ENCODE measurements at places on chromosomes 1 and 21. TPM values are rescaled to one million over a fixed set of nuclear protein-coding genes. Genes with fewer than 3 reads are reported as not detected.

IKBKE gene
- total RNA-seq: 15.8 TPM

DNA sequence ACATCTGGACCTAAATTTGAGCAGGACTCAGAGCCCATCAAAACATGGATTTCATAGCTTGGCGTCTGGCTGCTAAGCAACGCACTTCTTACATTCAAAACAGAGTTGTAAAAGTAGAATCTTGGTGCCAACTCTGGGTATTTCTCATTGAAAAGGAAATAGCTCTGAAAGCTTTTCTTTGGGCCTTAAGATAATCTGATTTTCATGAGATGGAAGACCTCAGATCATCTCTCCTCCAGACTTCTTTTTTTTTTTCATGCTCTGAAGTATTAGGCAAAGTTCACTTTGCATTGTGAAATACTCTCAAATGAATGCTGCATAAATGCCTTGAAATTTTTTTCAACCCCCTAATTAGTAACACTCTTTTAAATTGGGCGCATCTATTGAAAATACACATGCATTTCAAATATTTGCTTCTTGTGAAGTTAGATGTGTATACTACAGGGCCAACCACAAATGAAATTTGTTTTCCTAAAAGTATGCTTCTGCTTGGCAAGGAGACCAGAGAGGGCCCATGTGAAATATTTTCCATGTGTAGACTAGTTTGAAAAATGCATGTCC, 4.2 kb downstream of the ADAMTS5 start:
- H3K27ac ChIP-seq: no peak overlapping the region
- H3K4me1 ChIP-seq: peaks cover 6% of the 10 kb centered on the region
- DNase-seq: peak; percentile 60
- no peak overlapping the region for H3K4me3 ChIP-seq
- H3K36me3 ChIP-seq: no peaks in the 10 kb centered on the region
- H3K27me3 ChIP-seq: peaks cover 3% of the 10 kb centered on the region

SMIM1 gene
- total RNA-seq: 8.0 TPM

TFF2 gene
- total RNA-seq: not detected

DNA sequence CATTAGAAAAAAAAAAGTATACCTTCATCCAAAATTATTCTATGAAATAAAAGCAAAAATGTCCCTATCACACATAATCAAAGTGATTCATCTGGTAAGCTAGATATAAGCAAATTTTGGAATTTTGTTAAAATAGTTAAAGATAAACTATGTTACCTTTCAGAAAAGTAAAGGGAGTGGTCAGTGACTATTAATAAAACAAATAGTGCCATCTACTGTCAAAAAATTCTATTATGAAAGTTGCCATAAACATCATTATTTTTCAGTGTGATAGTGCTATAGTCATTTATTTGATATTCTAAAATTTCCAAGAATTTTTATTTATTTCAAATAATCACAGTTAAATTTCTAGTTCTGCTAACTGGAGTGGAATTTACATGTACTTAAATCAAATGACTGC, 803.7 kb downstream of the KCNT2 start:
- DNase-seq: no peak
- H3K27me3 ChIP-seq: no peaks in the 10 kb centered on the region
- no peak overlapping the region for H3K4me3 ChIP-seq
- H3K4me1 ChIP-seq: no peaks in the 10 kb centered on the region

- H3K4me3 ChIP-seq: no peak overlapping the region
- DNase-seq: no peak
- H3K36me3 ChIP-seq: no peaks in the 10 kb centered on the region
Observed at GRCh38 chr21:28152732-28153131, 839.9 kb downstream of the LTN1 start.

PLD5 gene
- 0.43 TPM for total RNA-seq

TMEM125 gene
- total RNA-seq: 228 TPM

ZBTB17 gene
- total RNA-seq: 28.0 TPM

- H3K27me3 ChIP-seq: no peaks in the 10 kb centered on the region
- H3K27ac ChIP-seq: peak overlapping the region; percentile 15
- no peak for DNase-seq
- no peak overlapping the region for H3K4me3 ChIP-seq
Observed at GRCh38 chr21:45470087-45470515, 65.1 kb downstream of the COL18A1 start.

DNA sequence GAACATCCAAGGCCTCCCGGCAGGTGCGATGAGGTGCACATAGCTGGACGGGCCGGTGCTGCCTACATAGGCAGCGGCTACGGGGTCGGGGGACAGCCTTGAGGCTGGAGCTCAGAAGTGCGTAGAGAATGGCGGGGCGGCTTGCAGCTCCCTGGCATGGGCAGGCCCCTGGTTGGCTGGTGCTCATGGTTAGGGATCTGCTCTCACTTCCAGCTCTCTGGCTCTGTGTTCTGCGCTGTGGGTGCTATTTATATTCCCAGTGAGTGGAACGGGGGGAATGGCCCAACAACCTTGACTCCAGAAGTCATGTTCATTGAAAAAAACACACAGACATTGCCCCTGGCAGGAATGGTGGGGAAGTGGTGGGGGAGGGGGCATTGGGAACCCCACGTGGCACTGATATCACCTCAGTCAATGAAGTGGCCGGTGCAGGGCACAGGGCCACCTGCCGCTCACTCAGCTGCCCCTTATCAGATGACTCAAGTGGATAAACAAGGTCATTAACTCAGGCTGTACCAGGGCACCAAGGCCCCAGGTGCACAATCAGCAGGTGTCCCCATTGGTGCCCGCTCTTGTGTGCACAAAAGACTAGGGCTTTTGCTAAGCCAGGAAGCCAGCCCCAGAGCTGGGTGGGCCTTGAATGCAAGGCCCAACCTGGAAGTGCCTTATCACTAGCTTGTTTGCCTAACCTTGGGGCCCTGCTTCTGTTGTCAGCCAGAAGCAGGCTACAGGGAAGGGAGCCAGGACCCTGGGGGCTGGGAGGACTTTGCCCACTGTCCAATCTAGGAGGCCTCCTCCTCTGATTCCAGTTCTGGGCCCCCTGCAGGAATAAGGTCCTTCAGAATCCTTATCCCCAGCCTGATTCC, at the start of gene NR0B2:
Gene NR0B2 (minus strand): TSS at position 222 of the 866 bp plus-strand sequence. CDS start 35 bp downstream, at position 187.
- H3K27me3 ChIP-seq: no peaks in the 10 kb centered on the region
- peaks cover 6% of the 10 kb centered on the region for H3K4me1 ChIP-seq
- peak; percentile 55 for DNase-seq
- H3K27ac ChIP-seq: peak within 1 kb of the TSS; percentile 83
- peak within 1 kb of the TSS; percentile 34 for H3K4me3 ChIP-seq

RAVER2 gene
- total RNA-seq: 9.2 TPM

CNR2 gene
- 0.09 TPM for total RNA-seq

DNA sequence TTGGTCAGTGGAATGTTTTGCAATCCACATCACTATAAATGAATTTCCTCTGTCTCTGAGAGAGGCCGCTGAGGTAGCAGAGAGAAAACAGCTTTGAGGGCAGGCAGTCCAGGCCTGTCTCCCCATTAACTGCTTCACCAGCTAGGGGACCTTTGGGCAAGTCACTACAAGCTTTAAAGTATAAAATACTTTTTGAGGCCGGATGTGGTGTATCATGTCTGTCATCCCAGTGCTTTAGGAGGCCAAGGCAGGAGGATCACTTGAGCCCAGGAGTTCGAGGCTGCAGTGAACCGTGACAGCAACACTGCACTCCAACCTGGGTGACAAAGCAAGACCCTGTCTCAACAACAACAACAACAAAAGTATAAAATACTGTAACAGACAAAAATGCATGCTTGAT, 6.4 kb downstream of the IL6R start:
- DNase-seq: no peak
- no peaks in the 10 kb centered on the region for H3K27me3 ChIP-seq
- no peak overlapping the region for H3K4me3 ChIP-seq
- no peaks in the 10 kb centered on the region for H3K36me3 ChIP-seq
- H3K4me1 ChIP-seq: peaks cover 8% of the 10 kb centered on the region

DNA sequence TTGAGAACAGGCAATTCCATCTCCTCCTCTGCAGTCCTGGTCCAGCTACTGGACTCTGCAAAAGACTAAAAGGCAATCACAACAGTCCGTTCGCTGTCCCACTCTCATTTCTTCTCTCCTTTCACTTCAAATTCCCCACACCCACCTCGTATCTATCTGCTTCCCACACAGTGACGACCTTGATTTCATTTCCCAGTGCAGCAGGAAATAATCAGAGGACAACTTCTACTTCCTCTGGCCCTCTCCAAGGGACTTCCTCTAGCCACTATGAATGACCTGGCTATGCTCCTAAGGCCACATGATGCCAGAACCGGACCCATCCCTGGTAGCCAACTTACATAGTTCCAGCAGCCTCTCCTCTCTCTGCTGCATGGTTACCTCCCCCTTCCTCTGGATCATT, 8.0 kb downstream of the NOL9 start:
- no peak for DNase-seq
- H3K27ac ChIP-seq: peak overlapping the region; percentile 6
- peaks cover 44% of the 10 kb centered on the region for H3K36me3 ChIP-seq
- no peak overlapping the region for H3K4me3 ChIP-seq
- peaks cover 1% of the 10 kb centered on the region for H3K4me1 ChIP-seq

DNA sequence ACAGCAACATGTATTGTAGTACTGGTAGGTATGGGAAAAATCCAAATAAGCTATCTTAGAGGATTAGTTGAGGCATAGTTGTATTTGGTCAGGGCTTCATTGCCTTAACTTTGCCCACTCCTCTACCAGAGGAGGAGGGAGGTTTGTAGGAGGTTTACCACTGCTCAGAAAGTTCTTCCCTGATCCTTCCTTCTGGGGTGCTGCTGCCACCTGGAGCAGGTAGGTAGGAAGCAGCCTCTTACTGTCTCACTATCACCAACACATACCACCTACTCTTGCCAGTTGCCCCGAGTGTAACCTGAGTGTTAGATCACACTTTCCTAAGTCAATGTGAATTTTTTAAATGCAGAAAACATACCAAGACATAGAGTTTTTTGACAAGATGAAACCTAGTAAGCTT, 24.1 kb upstream of the ZSWIM5 start:
- no peak for DNase-seq
- no peaks in the 10 kb centered on the region for H3K4me1 ChIP-seq
- no peak overlapping the region for H3K4me3 ChIP-seq
- no peaks in the 10 kb centered on the region for H3K27me3 ChIP-seq

- H3K27ac ChIP-seq: no peak overlapping the region
- H3K4me3 ChIP-seq: no peak overlapping the region
- H3K4me1 ChIP-seq: no peaks in the 10 kb centered on the region
- H3K27me3 ChIP-seq: no peaks in the 10 kb centered on the region
- DNase-seq: no peak
- no peaks in the 10 kb centered on the region for H3K36me3 ChIP-seq
Observed at GRCh38 chr1:179825798-179826460, 51.7 kb downstream of the TOR1AIP2 start.

TMPRSS2 gene
- total RNA-seq: 94.5 TPM

DNA sequence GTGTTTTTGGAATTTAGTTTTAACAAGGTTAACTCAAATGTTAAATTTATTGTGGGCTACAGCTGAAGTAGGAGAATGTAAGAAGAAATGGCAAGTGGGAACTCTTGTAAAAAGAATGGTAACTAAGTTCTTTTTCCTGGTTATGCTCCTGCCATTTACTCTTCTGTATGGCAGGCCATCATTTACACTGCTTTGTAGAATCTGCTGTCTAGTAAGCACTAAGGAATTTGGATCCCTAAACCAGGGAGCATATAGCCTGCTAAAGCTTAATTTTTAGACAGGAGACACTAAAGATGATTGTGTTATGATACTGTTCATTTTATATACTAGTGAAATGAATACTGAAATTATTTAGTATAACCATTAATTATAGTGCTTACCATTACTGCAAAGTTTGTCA, 85.3 kb downstream of the CAMTA1 start:
- H3K4me1 ChIP-seq: no peaks in the 10 kb centered on the region
- H3K27me3 ChIP-seq: no peaks in the 10 kb centered on the region
- H3K36me3 ChIP-seq: no peaks in the 10 kb centered on the region
- no peak overlapping the region for H3K4me3 ChIP-seq
- no peak overlapping the region for H3K27ac ChIP-seq
- DNase-seq: no peak

GRCh38 chr1:90943966-90944365, 77.9 kb downstream of the ZNF644 start:
- H3K27me3 ChIP-seq: no peaks in the 10 kb centered on the region
- H3K36me3 ChIP-seq: peaks cover 6% of the 10 kb centered on the region
- H3K4me1 ChIP-seq: no peaks in the 10 kb centered on the region
- DNase-seq: no peak

GRCh38 chr1:228750915-228751314, 15.6 kb downstream of the RHOU start:
- no peaks in the 10 kb centered on the region for H3K27me3 ChIP-seq
- H3K4me1 ChIP-seq: no peaks in the 10 kb centered on the region
- H3K4me3 ChIP-seq: no peak overlapping the region
- no peaks in the 10 kb centered on the region for H3K36me3 ChIP-seq
